Motor neuron (in vitro differentiated cells): ENCODE measurements at places on chromosomes 2 and 18. TPM values are rescaled to one million over a fixed set of nuclear protein-coding genes. Genes with fewer than 3 reads are reported as not detected.

PELI1 gene
- 28.7 and 33.1 TPM in 2 replicates for total RNA-seq

- ATAC-seq: no peak
Measured at GRCh38 chr2:74094291-74094690, 53.4 kb downstream of the BOLA3 start.

GRCh38 chr2:28048341-28048740 is 157.8 kb downstream of the BABAM2 start:
- ATAC-seq: no peak

- ATAC-seq: no peak
Measured at GRCh38 chr2:26569216-26570082, 71.7 kb downstream of the CIB4 start.

DNA sequence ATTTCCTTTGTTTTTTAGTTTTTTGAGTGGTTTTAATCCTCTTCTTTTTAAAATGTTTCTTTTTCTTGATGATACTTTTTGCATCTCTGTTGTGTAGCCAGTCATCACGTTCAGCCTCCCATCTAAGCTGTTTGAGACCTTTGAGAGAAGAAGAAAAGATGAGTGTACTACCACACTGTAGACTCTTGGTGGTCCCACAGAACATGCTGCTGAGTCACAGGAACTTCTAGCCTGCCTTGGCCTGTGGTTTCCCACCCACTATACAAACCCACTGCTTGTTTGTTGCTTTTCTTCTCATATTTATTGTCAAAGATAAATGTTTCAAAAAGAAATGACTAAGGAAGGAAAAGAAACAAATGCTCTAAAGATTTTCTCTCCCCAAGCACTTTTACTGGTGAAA is 5.5 kb downstream of the CEBPZOS start:
- no peak for ATAC-seq
